ENCODE measurements at places on chromosomes 3 and 15.

DNA sequence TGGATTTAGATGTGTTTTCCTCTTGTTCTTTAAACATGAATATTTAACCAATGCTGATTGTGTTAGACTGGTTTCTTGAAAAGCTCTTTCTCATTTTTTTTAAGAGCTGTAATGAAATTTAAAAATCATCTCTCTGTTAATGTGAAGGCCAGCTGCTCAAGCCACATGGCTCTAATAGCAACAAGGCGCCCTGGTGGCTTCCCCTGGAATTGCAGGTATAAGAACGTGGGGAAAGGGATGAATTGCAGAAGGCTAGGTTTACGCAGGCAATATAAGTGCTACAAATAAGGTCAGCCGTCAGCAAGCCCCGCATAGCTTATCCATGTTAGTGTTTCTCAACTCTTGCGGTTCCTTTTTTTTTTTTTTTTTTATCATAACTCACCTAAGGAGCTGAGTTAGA, 108.5 kb downstream of the SAMMSON start:
- DNase-seq, result no peak

DNA sequence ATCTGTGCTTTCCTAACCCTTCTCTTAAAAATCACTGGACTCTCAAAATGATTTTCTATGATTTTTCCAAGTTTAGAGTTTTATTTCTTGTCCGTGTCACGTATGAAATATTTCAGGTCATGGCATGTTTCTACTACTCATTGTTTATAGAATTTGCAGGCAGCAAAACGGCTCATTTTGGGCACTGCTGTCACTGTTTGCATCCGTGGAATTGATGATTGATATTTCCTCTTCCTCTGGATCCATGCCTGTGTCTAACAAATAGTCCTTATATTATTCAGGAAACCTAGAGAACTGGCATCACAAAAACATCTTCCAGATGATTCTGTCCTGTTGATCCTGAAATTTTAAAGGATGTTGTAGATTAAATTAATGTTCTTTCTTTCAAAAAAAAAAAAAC, 47.6 kb downstream of the LARS2 start:
- no peak for DNase-seq

DNA sequence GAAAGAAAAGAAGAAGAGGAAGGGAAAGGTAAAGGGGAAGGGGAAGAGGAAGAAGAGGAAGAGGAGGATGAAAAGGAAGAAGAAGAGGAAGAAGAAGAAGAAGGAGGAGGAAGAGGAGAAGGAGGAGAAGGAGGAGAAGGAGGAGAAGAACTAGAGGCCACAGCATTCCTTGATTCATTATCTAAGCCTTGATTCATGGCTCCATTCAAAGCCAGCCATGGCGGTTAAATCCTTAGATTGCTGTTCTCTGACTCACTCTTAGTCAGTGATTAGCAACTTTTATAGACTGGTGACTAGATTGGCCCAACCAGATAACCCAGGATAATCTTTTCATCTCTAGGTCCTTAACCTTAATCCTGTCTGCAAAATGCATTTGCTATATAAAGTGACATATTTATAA, 47.6 kb downstream of the OSTN start:
- no peak for DNase-seq

DNA sequence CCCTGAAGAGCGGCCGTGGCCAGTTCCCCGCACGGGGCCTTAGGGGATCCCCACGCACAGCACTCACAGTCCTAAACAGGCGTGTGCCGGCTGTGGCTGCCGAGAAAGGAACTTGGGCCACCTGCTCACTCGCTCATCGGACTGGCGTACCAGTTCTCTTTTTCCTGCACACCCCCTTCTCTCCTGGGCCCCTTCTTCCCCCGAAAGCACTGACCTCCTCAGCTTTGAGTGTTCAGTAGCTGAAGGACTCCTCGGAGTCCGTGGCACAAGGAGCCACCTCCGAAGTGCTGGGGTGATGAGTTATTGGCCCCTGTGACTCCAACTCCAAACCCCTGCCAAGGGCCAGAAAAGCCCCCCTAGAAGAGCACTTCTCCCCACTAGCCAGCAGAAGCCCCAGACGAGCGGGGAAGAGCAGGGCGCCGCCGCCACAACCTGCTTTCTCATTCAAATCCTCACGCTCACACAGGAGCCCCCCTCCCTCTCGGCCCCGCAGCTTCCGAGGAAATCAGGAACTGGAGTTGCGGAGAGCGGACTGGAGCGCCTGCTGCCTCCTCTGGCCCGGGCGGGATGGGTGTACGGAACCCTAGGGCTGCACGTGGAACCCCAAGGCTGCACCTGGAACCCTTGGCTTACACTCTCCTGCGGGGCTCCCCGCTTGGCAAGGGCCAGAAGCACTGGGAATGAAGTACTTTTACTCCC, at the start of gene PLCH1:
TSS of gene PLCH1 (minus strand) at position 446 of the 699 bp plus-strand sequence. CDS start 40,847 bp downstream, outside the sequence.
- peak; percentile 17 for DNase-seq

DNA sequence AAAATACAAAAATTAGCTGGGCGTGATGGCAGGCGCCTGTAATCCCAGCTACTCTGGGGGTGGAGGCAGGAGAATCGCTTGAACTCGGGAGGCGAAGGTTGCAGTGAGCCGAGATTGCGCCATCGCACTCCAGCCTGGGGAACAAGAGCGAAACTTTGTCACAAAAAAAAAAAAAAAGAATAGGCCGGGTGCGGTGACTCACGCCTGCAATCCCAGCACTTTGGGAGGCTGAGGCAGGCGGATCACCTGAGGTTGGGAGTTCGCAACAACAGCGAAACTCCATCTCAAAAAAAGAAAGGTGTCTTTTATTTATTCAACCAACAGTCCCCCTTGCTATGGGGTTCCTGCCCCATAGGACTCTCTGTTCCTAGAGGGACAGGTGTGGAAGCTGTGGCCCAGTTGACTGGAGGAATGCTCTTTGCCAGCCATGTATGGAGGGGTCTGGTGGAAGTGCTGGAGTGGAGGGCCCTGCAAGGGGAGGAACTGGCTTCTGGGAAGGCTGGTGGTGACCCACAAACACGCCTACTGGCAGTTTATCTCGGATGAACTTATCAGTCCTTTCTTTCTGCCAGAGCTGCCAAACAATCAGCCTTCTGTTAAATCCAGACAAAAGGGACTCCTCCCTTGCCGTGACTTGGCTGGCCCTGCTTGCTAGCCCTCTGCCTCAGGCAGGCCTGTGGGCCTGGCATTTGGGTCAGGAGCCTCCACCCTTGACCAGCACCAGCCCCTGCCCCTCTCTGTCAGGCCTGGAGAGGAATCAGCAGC, 4.6 kb upstream of the DAG1 start:
- no peak for DNase-seq

DNA sequence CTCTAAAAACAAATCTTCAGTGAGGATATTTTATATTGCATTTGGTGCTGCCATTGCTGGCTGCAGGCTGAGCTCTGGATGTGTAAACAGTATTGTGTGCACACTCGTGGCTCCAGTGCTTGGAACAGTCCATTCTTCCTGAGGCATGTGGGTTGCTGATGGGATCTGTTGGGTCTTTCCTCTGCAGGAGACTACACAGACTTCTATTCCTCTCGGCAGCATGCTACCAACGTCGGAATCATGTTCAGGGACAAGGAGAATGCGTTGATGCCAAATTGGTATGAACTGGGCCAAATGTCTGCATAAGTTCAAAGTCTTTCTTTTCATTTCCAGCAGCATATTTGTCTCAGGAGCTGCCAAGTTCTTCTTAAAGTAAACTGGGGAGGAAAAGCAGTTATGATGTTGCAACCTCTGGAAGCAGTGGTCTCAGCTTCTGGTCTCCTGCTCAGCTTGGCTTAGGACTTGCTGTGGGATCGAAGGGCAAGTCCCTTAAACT, 9.3 kb downstream of the FAH start:
- no peak for DNase-seq

- no peak for DNase-seq
Observed at GRCh38 chr3:6640907-6641306, 220.0 kb upstream of the GRM7 start.

- DNase-seq, result no peak
Observed at GRCh38 chr15:90294159-90294558, 28.7 kb downstream of the NGRN start.

- DNase-seq, result no peak
Observed at GRCh38 chr3:172513488-172513887, 9.7 kb downstream of the TNFSF10 start.

GRCh38 chr3:122975163-122975923, 52.2 kb downstream of the SEMA5B start:
- no peak for DNase-seq

- no peak for DNase-seq
Observed at GRCh38 chr3:14154276-14154675, 24.1 kb downstream of the XPC start.

- no peak for DNase-seq
Observed at GRCh38 chr15:99086327-99086667, 18.6 kb upstream of the SYNM start.

GRCh38 chr15:40992241-40992741, 39.0 kb downstream of the CHAC1 start:
- no peak for DNase-seq

- no peak for DNase-seq
Observed at GRCh38 chr3:197682713-197683112, 54.0 kb downstream of the RUBCN start.

DNA sequence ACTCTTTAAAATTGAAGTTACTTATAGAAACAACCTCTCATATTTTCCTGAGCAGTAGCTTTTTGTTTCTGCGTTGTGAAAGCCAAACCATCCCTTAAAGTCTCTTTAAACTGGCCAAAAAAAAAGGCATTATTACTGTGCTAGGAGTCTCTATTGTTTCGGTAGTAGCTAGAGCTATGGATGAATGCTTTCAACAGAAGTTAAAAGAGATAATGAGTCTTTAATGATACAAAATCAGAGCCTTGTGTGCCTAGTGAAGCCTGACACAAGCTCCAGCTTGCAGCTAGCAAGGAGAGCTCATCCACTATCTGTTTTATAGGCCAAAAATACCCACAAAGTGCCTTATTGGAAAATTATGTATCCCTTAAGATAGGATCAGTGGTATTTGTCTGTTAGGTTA, 360.4 kb upstream of the CDIN1 start:
- DNase-seq, result no peak

DNA sequence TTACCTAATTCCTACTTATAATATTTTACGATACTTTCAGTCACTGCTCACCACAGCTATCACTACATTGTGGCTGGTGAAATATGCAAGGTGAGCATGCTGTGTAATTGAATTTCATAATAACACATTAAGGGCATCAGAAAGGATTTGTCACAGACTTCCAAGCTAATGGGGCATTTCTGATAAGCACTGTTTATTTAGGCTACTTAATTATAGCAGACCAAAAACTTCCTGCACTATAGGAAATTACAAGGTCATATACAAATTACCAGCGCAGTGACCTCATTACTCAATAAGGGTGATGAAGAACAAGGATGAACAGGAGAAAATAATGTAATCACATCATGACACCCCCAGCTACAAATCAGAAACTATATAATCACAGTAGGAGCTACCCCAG, 88.6 kb upstream of the FAM3D start:
- DNase-seq, result no peak

DNA sequence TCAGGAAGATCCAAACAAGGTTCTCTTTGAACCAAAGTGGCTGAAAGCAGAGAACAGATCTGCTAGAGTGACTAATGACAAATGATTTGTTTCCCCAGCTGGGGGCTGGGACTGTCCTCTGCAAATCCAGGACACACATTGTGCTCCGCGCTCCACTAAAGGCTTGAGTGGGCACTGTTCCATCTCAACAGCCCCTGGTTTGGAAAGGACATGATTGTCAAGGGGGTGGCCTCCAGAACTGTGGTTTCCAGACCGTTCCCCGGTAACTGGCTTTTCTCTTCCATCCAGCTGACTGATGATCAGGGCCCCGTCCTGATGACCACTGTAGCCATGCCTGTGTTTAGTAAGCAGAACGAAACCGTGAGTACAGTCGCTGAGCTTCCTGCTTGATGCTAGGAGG, 91.0 kb downstream of the LRTM1 start:
- no peak for DNase-seq

GRCh38 chr3:154304116-154304786, 20.0 kb downstream of the DHX36 start:
- DNase-seq, result no peak

- no peak for DNase-seq
Observed at GRCh38 chr3:157420606-157421130, 16.0 kb upstream of the PTX3 start.

GRCh38 chr15:80031841-80032240, 27.6 kb upstream of the ZFAND6 start:
- no peak for DNase-seq

DNA sequence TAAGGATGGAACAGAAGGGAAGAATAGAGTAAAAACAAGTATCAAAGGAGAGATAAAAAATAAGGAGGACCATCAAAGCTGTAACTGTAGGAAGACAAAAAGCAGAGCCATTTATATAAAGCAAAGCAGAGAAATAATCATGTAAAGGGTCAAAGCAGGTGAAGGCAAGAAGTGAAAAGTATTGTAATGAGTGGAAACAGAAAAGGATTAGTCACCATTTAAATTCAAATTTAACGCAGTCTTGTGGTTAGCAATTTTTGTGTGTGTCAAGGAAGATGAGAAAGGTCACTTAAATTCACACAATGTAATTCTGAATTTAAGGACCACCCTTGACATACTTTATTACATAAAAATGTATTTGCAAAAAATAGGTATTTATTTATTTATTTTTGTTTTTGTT, 567.8 kb downstream of the ROBO1 start:
- DNase-seq, result no peak

DNA sequence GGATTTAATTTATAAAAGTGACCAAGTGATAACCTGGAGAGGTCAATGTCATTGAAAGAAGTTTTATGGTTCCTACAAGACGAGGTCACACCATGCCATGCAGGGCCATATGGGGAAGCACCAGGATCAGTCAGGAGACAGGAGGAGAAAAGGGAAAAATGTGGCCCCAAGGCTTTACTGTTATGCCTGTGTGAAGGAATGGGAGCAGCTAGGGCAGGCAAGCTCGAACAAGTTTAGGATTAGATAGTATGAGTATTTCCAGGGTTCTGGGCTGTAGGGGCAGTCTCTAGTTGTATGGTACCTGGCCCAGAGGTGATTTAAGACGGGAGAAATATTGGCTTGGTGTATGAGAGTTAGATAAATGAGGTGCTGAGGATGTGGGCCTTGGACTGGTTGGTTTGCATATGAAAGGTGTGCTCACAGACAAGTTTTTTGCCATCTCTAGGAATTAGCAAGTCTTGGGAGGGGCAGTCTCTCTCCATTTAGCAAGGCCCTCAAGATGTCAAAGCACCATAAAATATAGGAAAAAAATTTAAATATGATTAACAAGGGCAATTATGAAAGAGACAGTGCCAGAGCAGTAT, 36.3 kb upstream of the DCLK3 start:
- no peak for DNase-seq

GRCh38 chr3:195182470-195182795, 88.5 kb downstream of the XXYLT1 start:
- DNase-seq, result no peak

DNA sequence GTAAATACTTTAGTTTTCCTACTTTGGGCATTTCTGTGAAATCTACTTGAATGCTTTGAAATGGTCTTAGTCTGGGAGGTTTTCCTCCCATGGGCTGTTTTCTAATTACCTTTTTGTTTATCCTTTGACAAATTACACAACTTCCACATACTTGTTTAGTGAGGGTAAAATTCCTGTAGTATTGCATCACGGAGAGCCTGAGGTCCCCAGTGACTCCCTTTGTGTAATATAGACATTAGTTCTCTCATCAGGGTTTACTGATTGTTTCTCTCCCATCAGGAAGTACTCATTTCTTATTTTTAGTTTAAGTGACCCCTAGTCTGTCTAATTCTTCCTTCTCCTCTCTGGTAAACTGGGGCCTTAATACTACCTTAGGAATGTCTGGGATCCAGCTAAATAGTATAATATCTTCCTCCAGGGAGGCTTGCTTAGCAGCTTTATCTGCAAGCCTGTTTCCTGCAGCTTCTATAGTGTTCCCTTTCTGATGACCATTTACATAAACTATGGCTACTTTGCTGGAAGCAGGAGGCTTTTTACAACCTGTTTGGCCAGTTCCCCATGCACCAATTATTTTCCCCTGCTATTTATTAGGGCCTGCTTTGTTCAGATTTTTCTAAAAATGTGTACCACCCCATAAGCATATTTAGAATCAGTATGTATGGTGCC, 87.2 kb upstream of the XCR1 start:
- DNase-seq, result no peak
